ENCODE measurements at places on chromosomes 7 and 10.

DNA sequence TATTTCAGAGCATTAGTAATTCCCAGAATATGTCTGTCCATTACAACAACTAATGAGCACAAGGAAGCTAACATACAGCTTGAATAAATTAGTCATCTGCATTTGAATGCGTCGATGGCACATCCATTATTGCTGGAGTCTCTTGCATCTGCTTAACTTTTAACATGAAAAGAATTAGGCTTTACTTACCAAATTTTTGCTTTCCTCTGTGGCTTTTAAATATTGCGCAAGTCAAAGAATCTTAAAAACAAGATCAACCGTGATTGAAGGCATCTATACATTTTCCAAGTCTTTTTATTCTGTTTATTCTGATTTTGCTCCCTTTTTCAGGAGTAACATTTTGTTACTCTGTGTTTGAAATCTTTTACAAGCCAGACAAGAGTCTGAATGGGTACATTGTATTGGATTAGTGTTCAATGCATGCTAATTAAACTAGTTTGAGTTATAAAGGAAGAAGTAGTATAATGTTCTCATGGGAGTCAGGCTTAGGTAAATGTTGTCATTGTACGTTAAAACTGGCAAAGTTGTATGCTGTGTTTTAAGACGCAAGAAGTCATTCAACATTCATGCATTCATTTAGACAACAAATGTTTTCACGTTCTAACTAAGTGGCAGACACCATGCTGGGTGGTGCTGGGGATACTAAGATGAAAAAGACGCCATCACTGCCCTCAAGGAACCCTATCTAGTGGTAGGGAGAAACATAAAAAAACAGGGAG is 4.0 kb upstream of the CACNB2 start:
- no peak for DNase-seq

- peak; percentile 71 for DNase-seq
Observed at GRCh38 chr7:50939021-50939420, 156.3 kb upstream of the GRB10 start.

- DNase-seq, result no peak
Observed at GRCh38 chr10:38038107-38038931, 27.8 kb downstream of the ZNF33A start.

- no peak for DNase-seq
Observed at GRCh38 chr7:45217358-45217757, 59.8 kb downstream of the RAMP3 start.

GRCh38 chr7:8115547-8116402 is 146.2 kb downstream of the ICA1 start:
- no peak for DNase-seq
